Stimulated activated CD8-positive, alpha-beta memory T cell treated with anti-CD3 and anti-CD28 coated beads, Interleukin-4, amount 100 ng/mL, for 1 hour (primary cell): ENCODE measurements at places on chromosomes 2 and 18.

DNA sequence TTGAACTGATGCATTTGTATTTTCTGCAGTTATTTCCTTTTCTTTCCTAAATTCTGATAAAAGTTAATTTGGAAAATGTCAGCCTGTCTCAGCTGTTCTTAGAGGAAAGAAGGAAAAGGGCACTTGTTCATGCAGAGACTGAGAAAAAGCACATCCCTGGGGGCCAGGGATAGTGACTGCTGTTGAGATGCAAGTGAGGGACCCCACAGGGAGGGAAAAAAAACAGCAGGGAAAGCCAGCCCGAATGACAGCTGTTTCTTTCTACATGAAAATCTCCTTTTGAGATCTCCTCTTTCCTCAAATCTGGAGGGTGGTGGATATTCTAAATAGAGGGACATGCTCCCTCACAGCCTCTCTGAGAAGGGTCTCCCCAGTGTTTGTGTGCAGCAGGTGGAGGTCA is 14.0 kb upstream of the MTA3 start:
- no peak for DNase-seq

DNA sequence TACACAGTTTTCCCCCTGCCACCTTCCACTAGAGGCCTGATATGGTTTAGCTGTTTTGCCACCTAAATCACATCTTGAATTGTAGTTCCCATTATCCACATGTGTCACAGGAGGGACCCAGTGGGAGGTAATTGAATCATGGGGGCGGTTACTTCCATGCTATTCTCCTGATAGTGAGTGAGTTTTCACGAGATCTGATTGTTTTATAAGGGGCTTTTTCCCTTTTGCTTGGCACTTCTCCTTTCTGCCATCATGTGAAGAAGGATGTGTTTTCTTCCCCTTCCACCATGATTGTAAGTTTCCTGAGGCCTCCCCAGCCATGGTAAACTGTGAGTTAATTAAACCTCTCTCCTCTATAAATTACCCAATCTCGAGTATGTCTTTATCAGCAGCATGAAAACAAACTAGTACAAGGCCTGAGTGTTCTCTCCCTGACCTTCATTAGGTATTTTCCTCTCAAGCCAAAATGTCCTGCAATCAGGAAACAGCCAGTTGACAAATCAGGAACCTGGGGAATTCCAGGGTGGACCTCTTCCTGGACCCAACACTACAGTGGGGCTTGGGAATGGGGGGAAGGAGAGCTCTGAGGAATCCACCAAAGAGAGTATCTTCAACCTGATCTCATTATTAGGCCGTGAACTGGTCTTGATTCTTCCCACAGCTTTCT is 129.9 kb downstream of the TXNL1 start:
- DNase-seq = no peak

DNA sequence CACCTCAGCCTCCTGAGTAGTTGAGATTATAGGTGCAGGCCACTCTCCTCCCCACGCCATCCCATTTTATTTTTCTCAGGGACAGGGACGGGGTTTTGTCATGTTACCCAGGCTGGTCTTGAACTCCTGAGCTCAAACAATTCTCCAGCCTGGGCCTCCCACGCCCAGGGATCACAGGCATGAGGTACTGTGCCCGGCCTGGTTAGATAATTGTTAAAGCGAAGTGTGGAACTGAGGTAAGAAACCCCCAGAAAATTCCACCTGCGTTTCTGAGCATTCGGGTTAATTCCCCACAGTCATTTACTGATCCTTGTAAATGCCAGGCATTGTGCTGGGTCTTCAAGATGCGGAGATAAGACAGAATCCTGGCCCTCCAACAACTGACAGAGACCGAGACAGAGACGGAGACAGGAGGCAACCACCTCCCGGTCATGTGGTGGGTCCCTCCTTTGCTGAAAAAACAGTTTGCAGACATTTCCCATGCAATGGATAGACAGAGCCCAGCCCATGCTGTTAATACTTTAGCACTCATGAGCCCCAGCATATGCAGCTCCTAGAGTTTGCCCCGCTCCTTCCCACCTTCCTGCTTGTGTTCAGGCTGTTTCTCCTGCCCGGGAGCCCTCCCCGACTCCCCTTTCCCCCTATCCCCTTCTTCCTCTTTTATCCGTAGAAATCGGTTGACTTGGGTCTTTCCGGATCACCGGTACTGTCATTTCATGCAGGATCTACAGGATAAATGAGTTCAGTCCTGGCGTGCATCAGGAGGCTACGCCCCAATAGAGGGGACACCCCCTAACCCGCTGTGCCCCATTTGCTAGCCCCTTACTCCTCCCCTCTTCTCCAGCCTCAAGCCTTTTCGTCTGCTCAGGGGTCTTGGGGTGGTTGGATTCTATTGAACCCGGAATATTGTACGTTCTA is 1.6 kb upstream of the RHOB start:
- no peak for DNase-seq

GRCh38 chr2:230713331-230714135 is 891 bp downstream of the CAB39 start:
- no peak for DNase-seq

GRCh38 chr2:13751955-13752354 is 880.6 kb upstream of the LRATD1 start:
- no peak for DNase-seq

DNA sequence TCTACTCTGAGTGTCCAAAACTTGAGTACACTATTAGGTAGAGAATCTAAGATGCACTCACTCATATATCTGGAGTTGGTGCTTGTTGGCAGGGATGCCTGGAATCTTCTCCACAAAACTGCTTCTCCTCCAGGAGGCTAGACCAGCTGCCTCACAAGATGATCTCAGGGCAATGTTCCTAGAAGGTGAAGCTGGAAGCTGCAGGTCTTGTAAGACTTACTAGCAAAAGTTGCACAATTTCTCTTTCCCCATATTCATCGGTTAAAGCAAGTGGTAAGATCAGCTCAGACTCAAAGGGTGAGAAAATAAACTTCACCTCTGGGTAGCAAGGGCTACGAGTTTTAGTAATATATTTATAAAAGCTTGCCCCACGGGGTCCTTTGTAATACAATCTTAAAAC is 454.4 kb upstream of the ACVR2A start:
- DNase-seq = no peak

- DNase-seq = no peak
Observed at GRCh38 chr2:143177096-143177786, 48.0 kb downstream of the ARHGAP15 start.

DNA sequence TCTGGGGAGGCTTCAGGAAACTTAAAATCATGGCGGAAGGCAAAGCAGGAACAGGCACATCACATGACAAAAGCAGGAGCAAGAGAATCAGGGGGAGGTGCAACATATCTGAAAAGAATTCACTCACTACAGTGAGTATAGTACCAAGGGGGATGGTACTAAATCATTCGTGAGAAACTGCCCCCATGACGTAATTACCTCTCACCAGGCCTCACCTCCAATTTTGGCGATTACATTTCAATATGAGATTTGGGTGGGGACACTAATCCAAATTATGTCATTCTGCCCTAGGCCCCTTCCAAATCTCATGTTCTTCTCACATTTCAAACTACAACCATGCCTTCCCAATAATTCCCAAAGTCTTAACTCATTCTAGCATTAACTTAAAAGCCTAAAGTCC is 740.8 kb upstream of the SOX11 start:
- DNase-seq = no peak

GRCh38 chr2:26347286-26347865 is 787 bp upstream of the ADGRF3 start:
- DNase-seq = no peak

DNA sequence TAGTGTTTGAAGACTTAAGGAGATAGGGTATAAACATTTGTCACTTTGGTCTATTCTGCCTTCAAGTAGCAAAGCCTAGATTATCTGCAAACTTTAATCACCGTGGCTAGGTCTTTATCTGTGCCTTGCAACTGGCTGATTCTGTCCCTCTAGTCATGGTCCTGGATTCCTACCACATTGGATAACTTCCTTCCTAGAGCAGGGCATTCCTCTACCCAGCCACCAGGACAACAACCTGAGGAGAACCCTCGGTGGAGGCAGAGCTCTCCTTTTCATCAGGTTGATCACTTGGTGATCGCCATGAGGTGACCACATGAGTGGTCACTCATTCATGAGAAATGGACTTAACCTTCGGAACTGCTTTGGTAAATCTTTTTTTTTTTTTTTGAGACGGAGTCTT is 25.3 kb upstream of the PTPRM start:
- no peak for DNase-seq

DNA sequence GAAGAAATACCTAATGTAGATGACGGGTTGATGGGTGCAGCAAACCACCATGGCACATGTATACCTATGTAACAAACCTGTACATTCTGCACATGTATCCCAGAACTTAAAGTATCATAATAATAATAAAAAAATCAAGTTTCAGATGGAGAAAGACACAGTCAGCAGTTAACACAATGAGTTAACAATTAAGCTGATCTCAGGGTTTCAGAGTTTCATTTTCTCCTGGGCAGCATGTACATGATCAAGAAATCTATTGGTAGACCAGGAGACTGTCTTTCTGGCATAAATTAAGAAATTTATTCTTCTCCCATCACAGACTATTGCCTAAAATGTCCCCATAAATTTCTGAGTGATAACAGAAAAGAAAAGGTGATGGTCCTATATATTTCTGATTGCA is 155.3 kb downstream of the RAD51AP2 start:
- DNase-seq = no peak

- DNase-seq = no peak
Observed at GRCh38 chr2:177343773-177344172, 48.8 kb upstream of the AGPS start.
